ENCODE measurements at places on chromosomes 5 and 9. TPM values are rescaled to one million over a fixed set of nuclear protein-coding genes. Genes with fewer than 3 reads are reported as not detected.

- no peak overlapping the region for H3K27ac ChIP-seq
- H3K36me3 ChIP-seq, result no peaks in the 10 kb centered on the region
- H3K27me3 ChIP-seq, result no peaks in the 10 kb centered on the region
- H3K4me1 ChIP-seq, result no peaks in the 10 kb centered on the region
- DNase-seq, result peak; percentile 48
These were observed 28.3 kb upstream of the STOM start for GRCh38 chr9:121398374-121398773.

DNA sequence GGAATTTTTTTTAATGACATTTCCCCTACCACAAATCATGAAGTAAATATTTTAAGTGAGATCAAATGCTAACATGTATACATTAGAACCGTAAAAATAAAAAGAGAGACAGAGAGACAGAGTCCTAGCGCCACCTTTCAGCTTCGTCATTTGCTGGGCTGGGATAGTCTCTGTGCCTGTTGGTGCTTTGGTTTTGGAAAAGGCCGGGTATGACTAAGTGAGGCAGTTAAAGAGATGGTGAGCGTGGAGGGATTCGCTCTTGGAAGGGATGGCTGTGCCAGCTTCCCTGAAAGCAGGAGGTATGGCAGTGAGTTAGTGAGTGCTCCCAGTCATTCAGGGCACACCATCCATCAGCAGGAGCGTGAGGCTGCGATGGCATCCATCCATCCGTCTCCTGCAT lies 729.6 kb upstream of the WWC1 start:
- H3K4me1 ChIP-seq, result no peaks in the 10 kb centered on the region
- no peak overlapping the region for H3K4me3 ChIP-seq
- H3K27ac ChIP-seq, result no peak overlapping the region
- peaks cover 54% of the 10 kb centered on the region for H3K27me3 ChIP-seq

DNA sequence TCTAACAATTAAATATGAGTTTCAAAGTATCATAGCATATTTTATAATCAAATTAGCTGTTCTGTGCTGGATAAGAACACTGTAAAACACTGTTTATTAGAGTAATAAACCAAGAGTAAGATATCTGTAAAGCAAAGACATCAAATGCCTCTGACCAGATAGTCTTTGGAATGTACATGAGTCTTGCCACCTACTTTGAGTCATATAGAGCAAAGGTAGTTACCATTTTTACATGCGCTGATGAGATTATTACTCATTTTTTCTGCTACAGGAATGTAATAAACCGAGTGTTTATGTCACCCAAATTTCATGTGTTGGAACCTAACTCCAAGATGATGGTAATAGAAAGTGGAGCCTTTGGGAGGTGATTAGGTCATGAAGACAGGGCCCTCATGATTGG lies 654.5 kb downstream of the CETN3 start:
- no peaks in the 10 kb centered on the region for H3K27me3 ChIP-seq
- H3K36me3 ChIP-seq, result no peaks in the 10 kb centered on the region
- peak; percentile 86 for DNase-seq
- peak overlapping the region; percentile 30 for H3K27ac ChIP-seq

DNA sequence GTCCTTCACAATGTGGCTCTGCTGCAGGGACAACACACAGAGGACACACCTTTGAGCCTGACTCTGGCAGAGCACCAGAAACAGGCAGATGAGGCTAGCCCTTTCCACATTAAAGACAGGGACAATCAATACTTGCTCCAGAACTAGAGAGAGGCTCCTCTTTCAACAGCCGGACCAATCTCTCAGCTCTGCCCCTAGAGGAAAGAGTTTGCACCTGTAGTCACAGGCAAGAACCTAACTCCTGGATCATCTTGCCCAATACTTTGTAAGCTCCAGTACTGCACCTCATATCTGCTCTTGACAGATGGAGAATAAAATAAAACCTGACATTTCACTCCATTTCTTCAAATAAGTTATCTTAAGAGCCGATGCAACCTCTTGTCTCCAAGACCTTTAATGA lies 52.1 kb downstream of the EPB41L4A start:
- DNase-seq, result peak; percentile 39
- H3K36me3 ChIP-seq, result no peaks in the 10 kb centered on the region
- peaks cover 28% of the 10 kb centered on the region for H3K27me3 ChIP-seq
- H3K27ac ChIP-seq, result no peak overlapping the region

NRG2 gene
- total RNA-seq, result 1.8 TPM

CYFIP2 gene
- 30.4 TPM for total RNA-seq

GRCh38 chr5:9922719-9923118 lies 292.6 kb upstream of the TAS2R1 start:
- DNase-seq, result no peak
- no peaks in the 10 kb centered on the region for H3K27me3 ChIP-seq
- peaks cover 28% of the 10 kb centered on the region for H3K4me1 ChIP-seq
- H3K4me3 ChIP-seq, result no peak overlapping the region

DNA sequence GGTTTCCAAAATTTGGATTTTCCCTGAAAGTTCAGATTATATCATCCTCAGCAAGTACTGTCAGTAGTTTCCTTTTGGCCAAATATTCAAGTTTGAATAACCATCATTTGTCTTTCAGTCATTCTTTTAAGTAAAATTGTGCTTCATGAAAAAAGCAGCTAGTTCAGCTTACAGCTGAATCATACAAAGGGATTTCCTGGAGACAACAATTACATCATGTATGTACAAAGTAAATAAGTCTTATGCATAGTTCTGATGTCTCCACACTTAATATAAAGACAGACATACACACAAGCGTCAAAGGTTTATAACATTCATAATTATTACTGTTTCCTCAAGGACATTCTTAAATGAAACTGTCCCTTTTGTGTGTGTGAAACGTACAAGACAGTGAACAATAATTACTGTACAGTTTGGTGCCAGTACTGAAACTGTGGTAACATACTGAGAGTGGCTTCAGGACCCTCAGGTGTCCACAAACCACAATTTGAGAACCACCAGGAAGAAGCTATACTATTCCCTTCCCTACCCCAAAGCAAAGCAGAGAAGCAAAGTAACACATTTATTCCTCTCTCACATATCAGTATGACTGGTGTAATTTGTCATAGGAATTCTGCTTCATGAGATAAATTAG lies 746.6 kb downstream of the TAF11L14 start:
- H3K4me3 ChIP-seq, result no peak overlapping the region
- H3K4me1 ChIP-seq, result no peaks in the 10 kb centered on the region
- no peaks in the 10 kb centered on the region for H3K36me3 ChIP-seq
- H3K27ac ChIP-seq, result no peak overlapping the region

SFXN1 gene
- total RNA-seq, result 46.5 TPM

TXNDC8 gene
- total RNA-seq, result not detected

GRCh38 chr5:157550663-157551062 lies 24.9 kb downstream of the ADAM19 start:
- peaks cover 56% of the 10 kb centered on the region for H3K36me3 ChIP-seq
- H3K4me1 ChIP-seq, result peaks cover 55% of the 10 kb centered on the region
- peak overlapping the region; percentile 70 for H3K27ac ChIP-seq
- H3K27me3 ChIP-seq, result no peaks in the 10 kb centered on the region
- H3K4me3 ChIP-seq, result no peak overlapping the region
- peak; percentile 81 for DNase-seq

GCNT4 gene
- total RNA-seq, result under 0.01 TPM

- peak; percentile 30 for DNase-seq
- no peak overlapping the region for H3K27ac ChIP-seq
- no peaks in the 10 kb centered on the region for H3K36me3 ChIP-seq
- no peaks in the 10 kb centered on the region for H3K27me3 ChIP-seq
- H3K4me1 ChIP-seq, result no peaks in the 10 kb centered on the region
- H3K4me3 ChIP-seq, result no peak overlapping the region
These were observed 153.6 kb upstream of the CDH9 start for GRCh38 chr5:27191786-27192510.

- DNase-seq, result no peak
- H3K36me3 ChIP-seq, result no peaks in the 10 kb centered on the region
- no peaks in the 10 kb centered on the region for H3K27me3 ChIP-seq
- peak overlapping the region; percentile 90 for H3K4me3 ChIP-seq
- no peak overlapping the region for H3K27ac ChIP-seq
- H3K4me1 ChIP-seq, result peaks cover 5% of the 10 kb centered on the region
These were observed 2.4 kb downstream of the MAP1B start for GRCh38 chr5:72109625-72110024.

Measured in PC-3 (cell line).